ENCODE measurements at places on chromosomes 4 and X.

- DNase-seq, result peak; percentile 76
These were observed 84.0 kb downstream of the WWC2 start for GRCh38 chr4:183182873-183183725.

- no peak for DNase-seq
These were observed 687.2 kb downstream of the FAM133A start for GRCh38 chrX:94361241-94361640.

- DNase-seq, result peak; percentile 77
These were observed 55.8 kb upstream of the BCOR start for GRCh38 chrX:40153345-40154249.

GRCh38 chr4:30792601-30793000 lies 72.4 kb downstream of the PCDH7 start:
- DNase-seq, result no peak

DNA sequence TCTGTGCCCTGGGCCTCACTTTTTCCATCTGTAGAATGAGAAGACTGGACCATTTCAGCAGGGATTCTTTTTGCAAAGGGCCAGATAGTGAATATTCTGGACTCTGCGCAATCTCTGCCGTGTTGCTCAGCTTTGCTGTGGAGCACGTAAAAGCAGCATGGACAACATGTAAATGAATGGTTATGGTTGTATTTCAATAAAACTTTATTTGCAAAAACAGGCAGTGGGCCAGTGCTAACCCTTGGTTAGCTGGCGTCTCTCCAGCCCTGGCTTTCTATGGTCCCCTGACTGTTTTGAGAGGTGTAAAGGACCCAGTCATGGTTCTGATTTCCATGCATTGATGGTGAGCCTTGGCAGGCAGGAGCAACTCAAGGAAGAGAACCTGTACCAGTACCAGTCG lies 18.7 kb downstream of the WFS1 start:
- DNase-seq, result no peak

DNA sequence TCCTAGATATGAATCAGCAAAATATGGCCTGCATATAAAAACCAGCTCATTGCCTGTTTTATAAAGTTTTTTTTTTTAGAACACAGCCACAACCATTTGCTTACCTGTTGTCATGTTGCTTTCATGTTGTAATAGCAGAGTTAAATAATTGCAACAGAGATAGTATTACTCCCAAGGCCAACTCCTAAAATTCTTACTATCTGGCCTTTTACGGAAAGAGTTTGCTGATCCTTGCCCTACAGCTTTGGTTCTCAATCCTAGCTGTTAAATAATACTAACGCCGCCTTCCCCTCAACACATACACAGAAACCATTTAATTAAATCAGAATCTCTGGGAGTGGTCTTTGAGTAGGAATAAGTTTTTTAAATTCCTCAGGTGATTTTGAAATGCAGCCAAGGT lies 231.3 kb upstream of the TET2 start:
- no peak for DNase-seq

Measured in activated CD4-positive, alpha-beta T cell treated with anti-CD3 and anti-CD28 coated beads, Interleukin-10, Interleukin-2, amounts not matched to agents 100 ng/mL and 50 ng/mL, durations not matched to agents 16 hours and 8 hours (primary cell).